ENCODE measurements at places on chromosomes 16 and 17. TPM values are rescaled to one million over a fixed set of nuclear protein-coding genes. Genes with fewer than 3 reads are reported as not detected.

- H3K27ac ChIP-seq = no peak overlapping the region
- peaks cover 5% of the 10 kb centered on the region for H3K27me3 ChIP-seq
- H3K36me3 ChIP-seq = no peaks in the 10 kb centered on the region
- DNase-seq = no peak
- peaks cover 2% of the 10 kb centered on the region for H3K4me1 ChIP-seq
These were observed 327.0 kb downstream of the FOXL1 start for GRCh38 chr16:86905302-86905701.

DNA sequence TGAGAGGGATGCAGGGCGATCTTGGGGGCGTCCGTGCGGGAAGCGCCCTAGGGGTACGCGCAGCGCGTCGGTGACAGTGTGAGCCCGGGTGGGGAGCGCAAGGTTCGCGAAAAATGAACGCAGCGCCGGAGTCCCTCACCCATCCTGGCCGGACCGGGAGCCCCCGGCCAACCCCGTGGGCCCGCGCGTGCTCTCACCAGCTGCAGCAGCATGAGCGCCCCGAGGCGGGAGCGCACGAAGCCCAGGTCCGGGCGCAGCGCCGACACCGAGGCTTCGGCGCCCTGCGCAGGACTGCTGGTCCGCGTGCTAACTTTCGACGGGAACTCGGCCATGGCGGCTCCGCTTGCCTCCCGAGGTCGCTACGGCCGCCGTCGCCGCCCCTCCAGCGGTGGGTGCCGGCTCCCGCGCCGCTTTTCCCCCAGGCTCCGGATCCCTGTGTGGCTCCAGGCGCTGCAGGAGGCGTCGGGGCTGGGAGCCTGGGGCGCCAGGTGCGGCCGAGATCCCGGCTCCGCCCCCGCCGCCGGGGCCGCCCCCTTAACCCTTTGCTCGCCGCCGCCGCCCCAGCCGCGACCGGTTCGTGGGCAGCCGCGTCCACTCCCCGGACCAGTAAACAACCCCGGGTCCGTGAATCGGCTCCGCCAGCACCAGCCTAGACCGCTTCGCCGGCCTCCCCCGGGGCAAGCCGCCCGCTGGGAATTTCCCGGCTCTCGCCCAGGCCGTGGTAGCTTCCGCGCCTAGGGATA lies at the start of gene PLLP:
PLLP (minus strand) TSS at position 464 of the 743 bp plus-strand sequence; CDS start at position 332, 132 bp downstream.
- peak; percentile 31 for DNase-seq
- H3K27me3 ChIP-seq = peaks cover 12% of the 10 kb centered on the region

The KRT222 gene
- total RNA-seq = not detected

DNA sequence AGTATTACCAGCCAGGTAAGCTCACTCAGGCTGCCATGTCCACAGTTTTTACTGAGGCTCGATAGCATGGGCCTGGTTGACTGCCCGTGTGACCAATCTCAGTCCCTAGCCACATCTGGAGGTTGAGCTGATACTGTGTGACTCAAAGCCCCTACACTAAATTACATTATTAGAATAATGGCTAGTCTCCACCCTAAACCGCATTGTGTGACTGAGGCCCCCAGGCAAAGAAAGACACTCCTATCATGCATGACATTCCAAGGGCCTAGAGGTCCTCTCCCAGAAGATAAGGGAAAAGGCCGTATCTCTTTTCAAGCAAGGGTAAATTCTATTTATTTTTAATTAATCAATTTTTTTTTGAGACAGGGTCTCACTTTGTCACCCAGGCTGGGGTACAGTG lies 505.3 kb downstream of the HAPSTR1 start:
- H3K27ac ChIP-seq = no peak overlapping the region
- H3K36me3 ChIP-seq = no peaks in the 10 kb centered on the region
- no peak for DNase-seq
- no peak overlapping the region for H3K4me3 ChIP-seq
- H3K27me3 ChIP-seq = no peaks in the 10 kb centered on the region

- no peaks in the 10 kb centered on the region for H3K4me1 ChIP-seq
- no peaks in the 10 kb centered on the region for H3K36me3 ChIP-seq
- H3K27ac ChIP-seq = no peak overlapping the region
- H3K27me3 ChIP-seq = no peaks in the 10 kb centered on the region
These were observed 249.7 kb downstream of the ZFHX3 start for GRCh38 chr16:72798264-72798663.

GRCh38 chr16:50796829-50797228 lies 54.9 kb downstream of the CYLD start:
- H3K36me3 ChIP-seq = peaks cover 40% of the 10 kb centered on the region
- no peak for DNase-seq
- H3K27me3 ChIP-seq = no peaks in the 10 kb centered on the region
- no peak overlapping the region for H3K4me3 ChIP-seq
- H3K4me1 ChIP-seq = peaks cover 6% of the 10 kb centered on the region
- peak overlapping the region; percentile 44 for H3K27ac ChIP-seq

GRCh38 chr17:75031972-75032719 lies 14.6 kb downstream of the ATP5PD start:
- peak; percentile 77 for DNase-seq
- H3K4me1 ChIP-seq = peaks cover 38% of the 10 kb centered on the region
- peaks cover 2% of the 10 kb centered on the region for H3K36me3 ChIP-seq

- H3K27ac ChIP-seq = no peak overlapping the region
- DNase-seq = no peak
- H3K27me3 ChIP-seq = peaks cover 25% of the 10 kb centered on the region
- no peaks in the 10 kb centered on the region for H3K4me1 ChIP-seq
- no peak overlapping the region for H3K4me3 ChIP-seq
- peaks cover 2% of the 10 kb centered on the region for H3K36me3 ChIP-seq
These were observed 21.4 kb downstream of the TNFRSF13B start for GRCh38 chr17:16950488-16950887.

- H3K4me1 ChIP-seq = peaks cover 22% of the 10 kb centered on the region
- DNase-seq = no peak
- H3K36me3 ChIP-seq = peaks cover 18% of the 10 kb centered on the region
- no peaks in the 10 kb centered on the region for H3K27me3 ChIP-seq
These were observed 4.9 kb downstream of the TRIM65 start for GRCh38 chr17:75891605-75892555.

The TBX4 gene
- not detected for total RNA-seq

GRCh38 chr17:9356488-9356911 lies 219.1 kb downstream of the STX8 start:
- H3K4me3 ChIP-seq = no peak overlapping the region
- H3K4me1 ChIP-seq = no peaks in the 10 kb centered on the region
- H3K27ac ChIP-seq = no peak overlapping the region
- H3K27me3 ChIP-seq = no peaks in the 10 kb centered on the region

GRCh38 chr16:31216422-31217135 lies at the start of gene PYDC1:
TSS of gene PYDC1 (minus strand) at chr16:31217135. CDS start at chr16:31217028, 107 bp downstream.
- H3K36me3 ChIP-seq = no peaks in the 10 kb centered on the region
- peaks cover 43% of the 10 kb centered on the region for H3K27me3 ChIP-seq
- peaks cover 21% of the 10 kb centered on the region for H3K4me1 ChIP-seq
- H3K4me3 ChIP-seq = peak within 1 kb of the TSS; percentile 42
- peak; percentile 25 for DNase-seq

DNA sequence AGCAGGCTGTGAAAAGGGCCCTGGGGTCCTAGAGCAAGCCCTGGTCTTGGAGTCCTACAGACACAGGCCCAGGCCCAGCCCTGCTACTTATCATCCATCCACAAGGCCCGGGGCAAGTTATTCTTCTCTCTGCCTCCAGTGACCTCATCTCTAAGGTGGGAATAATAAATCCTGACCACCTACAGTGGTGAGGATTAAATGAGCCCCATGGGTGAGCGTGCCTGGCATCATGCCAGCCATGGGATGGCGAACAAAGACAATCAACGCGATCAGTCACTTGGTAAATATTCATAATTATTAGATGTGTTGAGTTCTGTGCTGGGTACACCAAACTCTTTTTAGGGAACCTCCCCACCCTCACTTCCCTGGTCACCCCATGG lies 5.5 kb downstream of the KRT15 start:
- H3K4me3 ChIP-seq = no peak overlapping the region
- H3K4me1 ChIP-seq = no peaks in the 10 kb centered on the region
- H3K36me3 ChIP-seq = no peaks in the 10 kb centered on the region
- no peak overlapping the region for H3K27ac ChIP-seq
- no peaks in the 10 kb centered on the region for H3K27me3 ChIP-seq
- no peak for DNase-seq

DNA sequence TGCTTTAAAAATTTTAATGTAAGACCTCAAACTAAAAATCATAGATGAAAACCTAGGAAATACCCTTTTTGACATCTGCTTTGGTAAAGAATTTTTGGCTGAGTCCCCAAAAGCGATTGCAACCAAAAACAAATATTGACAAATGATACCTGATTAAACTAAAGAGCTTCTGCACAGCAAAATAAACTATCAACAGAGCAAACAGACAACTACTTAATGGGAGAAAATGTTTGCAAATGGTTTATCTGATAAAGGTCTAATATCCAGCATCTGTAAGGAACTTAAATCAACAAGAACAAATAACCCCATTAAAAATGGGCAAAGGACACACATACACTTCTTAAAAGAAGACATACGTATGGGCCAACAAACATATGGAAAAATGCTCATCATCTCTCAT lies 242.5 kb downstream of the BCAS3 start:
- no peak overlapping the region for H3K4me3 ChIP-seq
- no peaks in the 10 kb centered on the region for H3K4me1 ChIP-seq
- H3K36me3 ChIP-seq = peaks cover 5% of the 10 kb centered on the region
- DNase-seq = no peak
- no peak overlapping the region for H3K27ac ChIP-seq
- no peaks in the 10 kb centered on the region for H3K27me3 ChIP-seq

GRCh38 chr17:74843352-74843627 lies 16.4 kb downstream of the GRIN2C start:
- no peak overlapping the region for H3K4me3 ChIP-seq
- H3K36me3 ChIP-seq = peaks cover 2% of the 10 kb centered on the region
- H3K27me3 ChIP-seq = peaks cover 14% of the 10 kb centered on the region
- DNase-seq = no peak
- no peak overlapping the region for H3K27ac ChIP-seq
- peaks cover 20% of the 10 kb centered on the region for H3K4me1 ChIP-seq

The KRTAP17-1 gene
- total RNA-seq = not detected

The AATK gene
- total RNA-seq = 0.63 TPM

DNA sequence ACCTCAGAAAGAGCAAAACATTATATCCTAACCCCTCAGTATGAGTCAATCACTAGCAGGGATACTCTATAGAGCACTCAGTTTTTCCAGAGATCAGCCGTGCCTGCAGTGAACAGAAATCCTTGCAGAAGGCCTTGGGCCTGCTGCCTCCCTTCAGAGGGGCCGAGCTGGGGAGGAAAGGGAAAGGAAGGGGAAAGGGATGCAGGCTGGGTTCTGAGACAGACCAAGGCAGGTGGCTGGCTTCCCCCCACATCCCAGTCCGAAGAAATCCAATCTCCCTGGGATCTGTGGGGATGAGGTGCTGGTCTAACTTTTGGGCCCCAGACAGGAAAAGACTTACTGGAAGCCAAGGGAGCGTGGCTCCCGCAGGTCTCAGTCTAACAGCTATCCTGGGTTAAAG lies 25.3 kb downstream of the SRL start:
- H3K4me3 ChIP-seq = no peak overlapping the region
- no peak for DNase-seq
- H3K27ac ChIP-seq = no peak overlapping the region
- H3K27me3 ChIP-seq = no peaks in the 10 kb centered on the region
- no peaks in the 10 kb centered on the region for H3K4me1 ChIP-seq

DNA sequence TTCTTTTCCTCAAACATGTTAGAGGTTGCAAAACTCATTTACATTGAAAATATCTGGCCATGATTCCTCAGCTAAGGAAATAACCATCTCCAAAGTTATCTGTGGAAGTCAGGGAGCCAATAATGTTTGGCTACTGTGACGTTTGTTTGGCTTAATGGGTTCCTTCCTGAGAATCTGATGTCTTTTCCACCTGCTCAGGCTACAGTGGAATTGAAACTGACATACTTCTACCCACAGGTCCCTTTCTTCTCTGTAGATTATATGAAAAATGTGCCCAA lies 221.1 kb upstream of the XYLT1 start:
- no peak for DNase-seq
- H3K36me3 ChIP-seq = no peaks in the 10 kb centered on the region
- no peak overlapping the region for H3K27ac ChIP-seq
- no peak overlapping the region for H3K4me3 ChIP-seq
- no peaks in the 10 kb centered on the region for H3K4me1 ChIP-seq

DNA sequence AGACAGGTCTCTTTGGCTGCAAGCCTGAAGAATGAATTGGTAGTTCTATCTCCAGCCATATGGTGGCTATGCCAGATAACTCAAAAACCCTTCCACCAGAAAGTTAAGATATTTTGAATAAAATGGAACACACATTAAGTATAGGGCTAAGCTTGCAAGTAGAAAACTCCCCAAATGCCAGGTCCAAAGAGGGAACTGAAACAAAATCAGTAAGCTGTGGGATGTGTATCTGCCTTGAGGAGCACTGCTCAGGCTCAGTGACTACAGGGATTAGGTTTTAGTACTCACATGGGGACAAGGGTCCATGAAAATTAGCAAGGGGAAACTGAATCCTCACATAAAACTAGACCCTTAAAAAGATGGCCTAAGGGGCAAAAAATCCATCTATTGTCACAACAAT lies 115.7 kb upstream of the PMFBP1 start:
- no peaks in the 10 kb centered on the region for H3K4me1 ChIP-seq
- H3K27ac ChIP-seq = no peak overlapping the region
- H3K27me3 ChIP-seq = no peaks in the 10 kb centered on the region

The HS3ST3B1 gene
- total RNA-seq = 5.1 TPM

The METTL16 gene
- 50.3 TPM for total RNA-seq

The CMTM1 gene
- total RNA-seq = 6.2 TPM
